GM18507 (cell line): ENCODE measurements at places on chromosomes 4 and X.

DNA sequence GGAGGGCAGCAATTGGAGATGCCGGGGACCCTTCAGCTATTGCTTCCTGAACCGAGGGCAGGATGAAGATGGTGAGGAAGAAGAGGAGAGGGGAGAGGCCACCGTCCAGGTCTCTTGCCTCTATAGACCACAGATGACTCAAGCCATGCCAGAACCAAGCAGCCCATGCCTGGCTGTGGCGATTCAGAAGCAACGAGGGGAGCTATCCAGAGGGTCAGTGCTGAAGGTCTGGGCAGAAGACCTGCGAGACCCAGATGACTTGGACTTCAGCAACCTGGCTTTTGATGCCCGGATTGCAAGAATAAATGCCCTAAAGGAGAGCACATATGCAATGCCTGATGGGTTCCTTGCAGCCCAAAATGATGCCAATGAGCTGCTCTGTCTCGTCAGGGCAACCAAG lies 70.2 kb upstream of the PRPS2 start:
- DNase-seq, result no peak

GRCh38 chrX:47179928-47180255 lies 13.7 kb upstream of the UBA1 start:
- DNase-seq, result no peak

DNA sequence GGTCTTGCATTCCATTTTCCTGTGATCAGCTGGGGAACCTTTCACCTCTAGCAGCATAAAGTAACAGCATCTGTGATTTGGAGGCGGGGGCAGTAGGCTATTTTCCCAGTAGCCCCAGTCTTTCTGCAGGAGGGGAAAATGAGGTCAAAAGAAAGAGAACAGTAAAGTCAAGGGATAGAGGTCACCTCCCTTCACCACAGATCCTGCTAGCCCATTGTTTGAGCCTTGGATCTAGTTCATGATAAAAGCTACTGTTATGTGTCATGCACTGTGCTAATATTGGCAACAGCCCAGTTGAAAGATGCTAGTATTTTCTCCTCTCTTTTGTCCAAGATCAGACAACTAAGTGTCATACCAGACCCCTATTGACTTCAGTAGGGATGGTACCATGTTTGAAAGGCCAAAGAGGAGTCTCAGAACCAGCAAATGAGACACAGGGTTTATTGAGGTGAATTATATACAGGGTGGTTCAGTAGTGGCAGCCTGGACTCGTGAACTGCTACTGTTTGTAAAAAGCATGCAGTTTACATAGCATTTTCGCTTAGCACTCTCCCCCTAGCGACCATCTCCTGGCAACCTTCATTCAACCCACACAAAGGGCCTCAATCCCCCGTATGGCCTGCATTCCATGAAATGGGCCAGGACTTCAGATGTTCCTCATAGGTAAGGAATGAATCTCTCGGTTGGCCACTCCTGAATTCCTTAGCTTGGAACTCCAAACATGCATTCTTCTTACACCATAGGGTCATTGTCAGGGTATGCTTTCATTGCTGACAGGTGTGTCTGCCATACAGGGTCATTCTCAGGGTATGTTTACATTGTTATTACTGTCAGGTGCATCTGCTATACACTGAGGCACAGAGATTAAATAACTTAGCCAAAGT lies 170.0 kb upstream of the FRMPD4 start:
- DNase-seq, result no peak

DNA sequence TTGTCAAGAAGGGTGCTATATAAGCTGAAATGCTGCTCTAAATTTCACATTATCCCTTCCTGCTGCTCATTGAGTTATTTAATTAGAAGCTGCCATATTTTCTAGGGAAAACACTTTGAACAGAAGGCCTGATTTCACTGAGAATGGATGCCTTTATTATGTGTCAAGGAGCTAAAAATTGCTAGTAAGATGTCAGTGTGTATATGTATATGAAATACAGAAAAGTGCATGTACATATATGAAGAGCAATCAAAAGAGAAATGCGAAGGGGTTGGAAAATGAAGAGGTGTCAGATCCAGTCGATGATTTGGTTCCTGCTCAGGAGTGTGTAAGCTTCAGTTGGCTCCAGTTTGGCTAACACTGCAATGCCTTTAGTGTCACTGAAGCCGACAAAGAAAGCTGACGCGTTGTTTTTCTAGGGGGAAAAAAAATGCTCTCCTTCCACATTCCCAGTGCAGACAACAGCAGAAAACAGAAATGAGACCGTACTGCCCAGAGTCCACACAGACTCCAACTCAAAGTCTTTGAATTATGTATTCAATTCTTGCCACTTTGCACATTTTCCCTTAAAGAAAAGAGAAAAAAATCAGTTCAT lies 154.2 kb downstream of the NHS start:
- DNase-seq, result no peak

GRCh38 chrX:30373479-30373878 lies 64.3 kb upstream of the NR0B1 start:
- DNase-seq, result no peak

GRCh38 chrX:20947411-20947912 lies 426.8 kb upstream of the CNKSR2 start:
- no peak for DNase-seq

DNA sequence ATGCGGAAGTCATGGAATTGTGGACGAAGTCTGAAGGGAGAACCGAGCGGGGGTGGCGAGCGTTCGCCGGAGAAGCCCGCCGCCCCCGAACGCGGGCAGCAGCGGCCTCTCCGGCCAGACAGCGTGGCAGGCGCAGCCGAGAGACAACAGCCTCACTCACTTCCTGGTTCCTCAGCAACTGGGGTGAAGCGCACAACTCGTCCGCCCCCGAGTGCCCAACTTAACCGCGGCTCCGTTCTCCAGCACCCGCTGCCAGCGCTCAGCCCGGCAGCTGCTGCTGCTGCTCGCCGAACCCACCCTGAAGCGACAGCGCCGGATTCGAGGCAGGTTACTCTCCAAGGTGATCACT lies 68.0 kb downstream of the NOCT start:
- DNase-seq, result peak; percentile 40

GRCh38 chr4:25120146-25120940 lies 39.9 kb downstream of the SEPSECS start:
- DNase-seq, result no peak

- no peak for DNase-seq
These were observed 303.5 kb downstream of the SPRY1 start for GRCh38 chr4:123699880-123700771.

DNA sequence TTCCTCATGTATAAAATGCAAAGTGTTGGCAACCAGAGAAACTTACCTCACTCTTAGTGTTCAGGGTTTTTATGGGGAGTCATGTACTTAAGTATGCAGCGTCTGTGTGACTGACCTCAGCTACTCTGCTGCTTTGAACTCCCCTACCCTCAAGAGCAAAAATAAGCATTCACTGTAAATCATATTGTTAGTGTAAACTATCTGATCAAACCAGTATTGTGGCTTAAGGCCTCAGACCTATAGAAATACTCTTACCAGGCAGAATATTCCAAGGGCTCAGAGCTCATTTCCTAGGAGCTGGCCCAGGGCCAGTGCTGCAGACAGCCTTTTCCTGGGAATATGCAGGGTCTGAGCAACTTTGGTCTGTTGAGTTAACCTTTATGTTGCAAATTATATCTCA lies 453.1 kb downstream of the CCSER1 start:
- DNase-seq, result no peak

DNA sequence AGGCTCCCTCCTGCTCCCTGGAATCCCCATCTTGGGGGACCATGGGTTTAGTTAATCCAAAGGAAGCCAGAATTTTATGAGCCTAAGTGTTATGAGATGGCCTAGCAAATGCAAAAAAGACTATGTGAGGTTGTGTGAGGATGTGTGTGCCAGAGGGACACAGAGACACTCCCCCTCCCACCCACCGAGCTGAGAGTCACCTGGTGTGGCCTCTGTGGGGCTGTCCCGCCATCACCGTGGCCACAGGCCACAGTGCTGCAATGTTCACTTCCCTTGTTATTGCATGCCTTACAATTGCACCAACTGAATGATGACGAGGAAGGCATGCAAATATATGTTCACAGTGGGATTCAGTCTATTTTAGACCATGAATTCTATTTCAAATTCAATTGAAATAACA lies 601 bp upstream of the FGFBP2 start:
- no peak for DNase-seq
